T follicular helper cell (primary cell): ENCODE measurements at places on chromosomes 16 and 17.

- no peak for DNase-seq
Measured at GRCh38 chr16:66979011-66979717, 9.2 kb upstream of the CES4A start.

DNA sequence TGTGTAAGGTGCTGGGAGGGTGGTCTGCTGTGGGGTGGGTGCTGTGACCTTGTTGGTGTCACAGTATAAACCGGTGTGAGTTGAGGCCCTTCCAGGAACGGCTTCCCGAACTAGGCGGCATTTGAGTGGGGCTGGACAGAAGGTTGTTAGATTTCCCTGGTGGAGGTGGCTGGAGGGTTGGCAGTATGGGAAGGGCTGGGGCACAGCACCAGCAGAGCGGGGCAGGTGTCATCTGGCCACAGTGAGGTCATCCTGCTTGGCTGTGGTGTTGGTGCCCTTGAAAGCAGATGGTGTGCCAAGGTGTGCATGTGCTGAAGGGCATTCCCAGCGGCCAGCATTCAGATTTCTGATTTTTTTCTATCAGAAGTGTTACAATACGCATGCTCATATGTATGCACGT is 28.1 kb downstream of the BANP start:
- DNase-seq, result no peak

DNA sequence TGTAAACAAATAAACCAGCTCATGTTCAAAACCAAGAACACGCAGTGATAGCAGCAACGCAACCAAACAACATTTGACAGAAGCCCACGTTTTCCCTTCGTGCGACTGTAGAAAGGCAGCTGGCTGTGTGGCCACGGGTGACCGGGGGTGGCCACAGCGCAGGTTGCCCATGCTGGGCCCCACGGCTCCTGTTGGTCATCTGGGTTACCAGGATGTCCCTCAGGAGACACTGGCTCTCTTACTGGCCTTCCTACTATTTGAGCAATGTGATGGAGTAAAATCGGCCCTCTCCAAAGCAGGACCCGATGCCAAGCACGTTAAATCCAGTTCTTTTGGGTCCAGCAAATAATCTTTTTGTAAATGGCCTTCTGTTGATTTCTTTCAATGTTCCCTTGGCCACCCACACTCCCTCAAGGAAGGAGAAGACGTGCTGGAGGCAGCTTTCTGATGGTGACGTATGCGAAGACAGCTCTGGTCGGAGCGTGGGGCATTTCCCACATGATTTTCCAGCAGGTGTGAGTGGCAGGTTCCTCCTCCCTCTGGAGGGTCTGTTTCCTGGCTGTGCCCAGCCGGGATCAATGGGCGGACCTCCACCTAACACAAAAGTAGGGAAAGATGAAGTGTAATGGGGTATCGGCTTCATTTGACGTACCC is 143.1 kb upstream of the CHMP6 start:
- DNase-seq, result no peak

DNA sequence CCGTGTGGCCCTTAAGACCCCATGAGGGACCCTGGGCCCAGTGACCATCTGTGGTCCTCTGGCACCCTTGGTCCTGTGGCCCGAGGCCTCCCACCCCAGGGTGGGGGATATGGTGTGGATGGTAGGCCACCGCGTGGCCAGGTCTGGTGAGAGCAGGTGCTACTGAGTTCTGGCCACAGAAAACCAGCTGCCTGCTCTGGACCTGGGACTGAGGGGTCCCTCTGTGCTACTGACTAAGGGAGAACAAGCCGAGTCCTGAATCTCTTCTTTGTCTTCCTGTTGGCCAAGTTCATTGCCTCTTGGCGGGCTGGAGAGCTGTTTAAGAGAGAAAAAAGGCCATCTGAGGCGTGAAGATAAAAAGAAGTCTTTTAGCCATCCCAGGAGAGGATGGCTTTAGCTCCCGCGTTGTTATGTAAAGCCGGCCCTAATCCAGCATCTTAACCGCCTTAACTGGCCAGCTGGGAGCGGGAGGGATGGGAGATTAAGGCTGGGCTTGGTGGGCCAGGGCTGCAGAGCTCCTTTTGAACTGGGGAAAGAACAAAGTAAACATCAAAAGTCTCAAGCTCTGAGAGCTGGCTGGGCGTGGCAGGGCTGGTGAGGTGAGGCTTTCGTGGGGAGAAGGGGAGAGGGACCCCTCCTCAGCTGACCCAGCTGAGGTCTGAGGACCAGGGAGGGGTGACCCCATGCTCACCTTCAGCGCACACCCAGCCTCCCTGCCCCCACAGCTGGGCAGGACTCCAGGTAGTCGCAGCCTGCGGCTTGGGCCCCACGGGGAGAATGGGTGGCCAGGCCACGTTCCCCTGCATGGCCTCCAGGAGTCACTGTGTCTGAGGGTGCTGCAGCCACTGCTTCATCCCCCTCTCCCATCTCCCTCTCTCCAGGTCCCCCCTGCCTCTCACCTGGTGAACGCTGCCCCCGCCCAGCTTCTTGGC is 62.4 kb downstream of the NKD1 start:
- DNase-seq, result no peak

GRCh38 chr16:22317625-22318024 is 20.4 kb downstream of the POLR3E start:
- DNase-seq, result no peak

GRCh38 chr17:64058621-64059020 is 38.2 kb upstream of the ICAM2 start:
- DNase-seq, result no peak

GRCh38 chr17:57597531-57598453 is 147.3 kb downstream of the CCDC182 start:
- no peak for DNase-seq

GRCh38 chr16:55294931-55295342 is 29.1 kb upstream of the IRX6 start:
- DNase-seq, result no peak

- no peak for DNase-seq
Measured at GRCh38 chr17:48406936-48407567, 23.0 kb downstream of the SKAP1 start.

DNA sequence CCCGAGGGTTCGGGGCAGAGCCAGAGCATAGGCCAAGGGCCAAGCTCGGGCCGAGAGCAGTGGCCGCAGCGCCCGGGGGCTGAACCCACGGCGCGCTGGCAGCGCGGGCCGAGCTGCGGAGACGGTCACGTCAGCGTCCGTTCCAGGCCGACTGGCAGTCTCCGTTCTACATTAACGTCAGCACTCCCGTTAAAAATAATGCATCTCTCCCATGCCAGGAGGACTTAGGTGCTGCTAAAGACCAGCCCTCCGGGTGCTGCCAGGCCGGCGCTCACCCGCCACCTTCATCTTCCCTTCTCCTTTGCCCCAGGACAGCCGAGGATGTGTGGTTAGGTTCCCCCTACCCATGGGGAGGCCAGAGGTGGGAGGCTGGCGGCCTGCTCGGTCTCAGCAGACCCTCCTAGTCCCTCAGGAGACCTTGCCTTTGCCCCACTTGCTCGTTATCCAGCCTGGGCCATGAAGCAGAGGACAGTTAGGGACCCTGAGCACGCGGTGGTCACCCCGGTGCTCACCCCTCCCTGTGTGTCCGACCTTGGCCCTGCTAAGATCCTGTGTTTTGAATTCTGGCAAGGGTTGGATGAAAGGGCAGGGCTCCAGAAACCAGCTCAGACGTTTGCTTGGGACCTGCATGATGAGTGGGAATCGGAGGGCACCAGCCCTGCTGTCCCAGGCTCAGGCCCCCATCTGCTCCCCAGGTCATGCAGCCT is 572 bp downstream of the MPG start:
- no peak for DNase-seq

- DNase-seq, result no peak
Measured at GRCh38 chr17:80397034-80397387, 18.0 kb upstream of the ENDOV start.

GRCh38 chr16:85316321-85316919 is 204.1 kb upstream of the CIBAR2 start:
- DNase-seq, result no peak

DNA sequence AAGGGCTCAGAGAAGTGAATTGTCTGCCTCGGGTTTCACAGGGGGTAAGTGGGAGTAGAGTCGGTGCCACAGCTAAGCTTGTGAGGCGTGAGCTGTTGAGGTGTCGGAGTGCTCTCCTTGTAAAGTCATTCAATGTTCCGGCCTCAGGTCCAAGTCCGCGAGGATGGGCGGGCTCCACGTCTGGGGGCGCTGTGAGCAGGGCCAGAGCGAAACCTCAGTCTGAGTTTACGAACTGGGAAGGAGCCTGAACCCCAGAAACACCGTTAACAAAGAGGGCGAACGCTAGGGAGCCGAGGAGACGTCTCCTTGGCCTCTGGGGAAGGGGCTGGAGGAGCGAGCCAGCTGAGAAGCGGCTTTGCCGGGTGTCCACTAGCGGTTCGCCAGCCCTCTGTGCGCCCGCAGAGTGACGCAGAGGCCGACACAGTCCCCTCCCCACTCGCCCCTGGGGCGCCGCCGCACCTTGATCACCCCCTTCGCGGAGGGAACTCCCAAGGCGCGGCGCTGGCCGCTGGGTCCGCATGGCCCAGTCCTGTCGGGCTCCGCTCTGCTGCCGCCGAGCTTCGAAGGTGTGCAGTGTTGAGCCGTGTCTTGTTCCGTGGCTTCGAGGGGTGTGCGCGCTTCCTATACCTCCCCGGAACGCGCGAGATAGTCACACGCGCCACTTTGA is 4.9 kb downstream of the IRX3 start:
- DNase-seq, result no peak

DNA sequence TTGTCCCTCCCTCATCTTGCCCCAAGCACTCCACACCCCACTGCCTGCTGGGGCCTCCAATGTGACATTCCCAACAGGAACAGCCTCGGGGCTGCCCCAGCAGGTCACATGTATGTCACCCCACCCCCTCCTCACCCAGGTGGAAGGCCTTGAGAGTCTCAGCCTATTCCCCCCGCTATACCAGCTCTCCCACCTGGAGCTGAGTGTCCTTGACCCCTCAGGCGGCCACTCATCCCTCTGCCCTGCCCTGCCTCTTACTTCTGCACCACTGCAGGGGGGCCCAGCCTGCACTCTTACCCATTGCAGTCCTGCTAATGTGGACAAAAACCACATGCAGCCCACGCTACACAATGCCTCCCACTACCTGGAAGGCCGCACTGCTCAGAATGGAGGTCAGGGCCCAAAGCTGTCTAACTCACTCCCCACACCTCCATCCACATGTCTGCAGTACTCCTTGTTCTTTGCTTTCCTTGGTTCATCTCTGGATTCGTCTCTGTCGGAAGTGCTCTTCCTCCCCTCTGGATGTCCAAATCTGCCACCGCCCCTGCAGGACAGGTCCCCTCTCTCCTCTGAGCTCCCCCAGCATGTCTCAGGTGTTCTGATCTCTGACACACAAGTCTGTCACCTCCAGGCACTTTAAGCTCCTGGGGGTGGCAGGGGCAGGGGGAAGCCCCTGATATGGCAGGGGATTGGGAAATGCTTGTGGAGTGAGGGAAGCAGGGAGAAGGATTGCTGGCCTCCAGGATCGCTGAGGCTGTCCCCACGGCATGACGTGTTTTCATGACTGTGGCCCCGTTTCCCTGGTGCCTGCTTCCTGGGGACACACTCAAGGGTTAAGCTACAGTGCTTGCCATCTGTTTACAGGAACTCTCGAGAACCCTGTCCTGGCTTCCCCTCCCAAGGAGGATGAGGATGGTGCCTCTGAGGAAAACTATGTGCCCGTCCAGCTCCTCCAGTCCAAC is 20.8 kb downstream of the TRPV2 start:
- no peak for DNase-seq

- DNase-seq, result no peak
Measured at GRCh38 chr16:3819746-3820724, 60.5 kb downstream of the CREBBP start.

- DNase-seq, result no peak
Measured at GRCh38 chr17:71710816-71711215, 410.0 kb upstream of the SOX9 start.

GRCh38 chr16:73050201-73051099 is 2.5 kb upstream of the ZFHX3 start:
- DNase-seq, result no peak

GRCh38 chr16:86286991-86287663 is 223.2 kb upstream of the FOXF1 start:
- DNase-seq, result no peak

- no peak for DNase-seq
Measured at GRCh38 chr16:19116711-19117449, 3.1 kb downstream of the ITPRIPL2 start.

DNA sequence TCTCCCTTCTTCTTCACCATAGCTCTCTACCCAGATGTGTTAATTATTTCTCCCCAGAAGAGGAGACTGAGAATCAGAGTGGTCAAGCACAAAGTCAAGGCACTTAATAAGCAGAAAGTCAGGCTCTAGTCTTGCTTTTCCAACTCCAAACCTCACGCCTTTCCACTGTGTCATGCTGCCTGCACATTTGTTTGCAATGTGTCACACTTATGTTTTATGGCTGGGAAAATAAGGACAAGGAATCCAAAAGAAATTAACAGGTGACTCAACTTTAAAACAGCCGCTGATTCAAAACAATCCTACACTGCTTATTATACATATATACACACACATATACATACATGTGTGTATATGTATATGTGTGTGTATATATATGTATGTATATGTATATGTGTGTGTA is 255.7 kb upstream of the DYNLRB2 start:
- DNase-seq, result no peak

DNA sequence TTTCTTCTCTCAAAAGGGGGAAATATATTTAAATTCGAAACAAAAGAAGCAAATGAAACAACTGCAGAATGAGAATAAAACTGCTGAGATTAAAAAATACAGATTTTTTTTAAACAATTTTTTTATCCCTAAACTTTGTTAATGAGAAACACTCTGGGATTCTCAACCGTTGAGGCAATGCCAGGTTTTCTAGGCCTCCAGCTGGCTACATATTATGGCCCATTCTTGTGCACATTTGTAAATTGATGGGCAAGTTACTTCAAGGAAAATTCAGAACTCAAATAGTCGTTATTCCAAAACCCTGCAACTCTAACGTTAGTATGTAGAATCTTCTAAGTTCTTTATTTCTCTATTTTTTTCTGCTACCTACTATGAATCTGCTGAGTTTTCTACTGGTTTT is 239.3 kb upstream of the WSCD1 start:
- DNase-seq, result no peak

DNA sequence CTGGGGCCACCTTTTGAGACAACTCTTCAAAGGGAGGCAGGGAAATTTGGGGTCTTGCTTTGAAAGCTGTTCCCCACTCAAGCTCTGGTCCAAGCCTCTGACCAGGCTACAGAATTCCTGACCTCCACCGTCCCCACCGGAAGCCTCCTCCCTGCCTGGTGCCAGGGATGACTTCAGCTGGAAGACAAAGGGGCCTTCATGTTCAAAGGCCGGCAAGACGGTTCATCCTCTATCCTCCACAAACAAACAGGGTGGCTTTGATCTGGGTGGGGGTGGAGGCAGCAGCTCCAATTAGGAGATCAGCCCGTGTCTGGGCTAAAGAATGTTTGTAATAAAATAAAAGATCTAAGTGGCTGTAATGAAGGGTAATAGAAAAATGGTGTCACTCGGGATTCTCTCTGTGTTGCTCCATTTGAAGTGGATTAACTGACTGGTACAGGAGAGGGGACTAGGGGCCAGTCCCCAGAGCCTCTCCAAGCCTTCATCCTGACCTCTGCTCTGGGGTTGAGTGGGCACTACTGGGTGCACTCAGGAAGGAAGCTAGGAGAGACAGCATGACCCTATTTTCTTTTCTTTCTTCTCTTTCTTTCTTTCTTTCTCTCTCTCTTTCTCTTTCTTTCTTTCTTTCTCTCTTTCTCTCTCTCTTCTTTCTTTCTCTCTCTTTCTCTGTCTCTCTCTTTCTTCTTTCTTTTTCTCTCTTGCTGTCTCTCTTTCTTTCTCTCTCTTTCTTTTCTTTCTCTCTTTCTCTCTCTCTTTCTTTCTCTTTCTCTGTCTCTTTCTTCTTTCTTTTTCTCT is 27.5 kb upstream of the NKD1 start:
- no peak for DNase-seq
